ENCODE measurements at places on chromosomes 12 and 14.

- DNase-seq: no peak
Measured at GRCh38 chr12:56081393-56082347, 1.7 kb downstream of the ERBB3 start.

DNA sequence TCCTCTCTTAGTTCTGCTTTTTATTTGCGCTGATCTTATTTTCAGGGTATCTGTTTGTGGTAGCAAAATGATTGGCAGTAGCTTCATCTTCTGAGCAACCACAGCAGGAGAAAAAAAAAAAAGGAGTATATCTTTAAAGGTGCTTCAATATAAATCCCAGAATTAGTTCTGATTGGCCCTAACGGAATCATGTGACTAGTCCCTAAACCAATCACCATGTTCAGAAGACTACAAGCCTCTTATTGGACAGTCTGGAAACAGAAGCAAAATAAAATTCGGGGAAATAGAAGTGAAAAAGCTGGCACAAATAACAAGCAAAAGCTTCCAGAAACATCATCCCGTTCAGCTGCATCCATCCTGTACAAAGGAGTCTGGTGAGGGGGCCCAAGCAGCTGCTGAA, 49.9 kb upstream of the PTPRO start:
- no peak for DNase-seq

DNA sequence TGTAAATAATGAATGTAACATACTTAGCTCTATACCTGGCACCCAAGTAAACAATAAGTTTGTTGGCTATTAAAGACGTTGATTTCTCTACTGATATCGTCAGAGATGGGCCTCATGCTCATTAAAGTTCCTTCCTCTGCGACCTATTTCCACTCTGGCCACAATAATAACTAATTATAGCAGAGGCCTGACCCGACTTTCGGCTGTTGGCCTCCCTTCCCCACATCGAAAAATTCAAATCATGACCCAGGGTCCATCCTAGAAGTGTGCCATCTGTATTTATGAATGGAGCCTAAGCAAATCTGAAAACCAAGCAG, 321 bp upstream of the USP30 start:
- DNase-seq: no peak

- no peak for DNase-seq
Measured at GRCh38 chr14:61380984-61381383, 59.6 kb downstream of the PRKCH start.

DNA sequence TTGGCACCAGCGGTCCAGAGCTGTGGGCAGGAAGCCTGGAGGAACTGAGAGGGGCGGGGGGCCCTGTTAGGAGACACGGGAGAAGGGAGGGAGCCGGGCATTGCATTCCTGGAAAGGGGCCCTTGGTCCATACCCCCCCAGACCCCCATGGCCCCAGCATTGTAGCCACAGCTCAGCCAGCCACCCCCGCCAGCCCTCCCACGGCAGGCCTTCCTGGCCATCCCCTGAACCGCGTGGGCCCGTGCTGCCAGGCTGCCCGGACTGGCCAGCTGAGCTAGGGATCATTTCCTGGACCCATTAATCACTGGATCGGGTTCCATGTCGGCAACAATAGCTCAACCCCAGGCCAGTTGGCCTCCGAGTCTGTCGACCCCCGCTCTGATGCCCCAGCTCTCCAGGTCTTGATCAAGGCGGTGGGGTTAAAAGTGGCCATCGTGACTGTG, 39.8 kb upstream of the DIO3 start:
- DNase-seq: no peak

GRCh38 chr12:100703868-100704267, 90.7 kb upstream of the ANO4 start:
- DNase-seq: no peak

DNA sequence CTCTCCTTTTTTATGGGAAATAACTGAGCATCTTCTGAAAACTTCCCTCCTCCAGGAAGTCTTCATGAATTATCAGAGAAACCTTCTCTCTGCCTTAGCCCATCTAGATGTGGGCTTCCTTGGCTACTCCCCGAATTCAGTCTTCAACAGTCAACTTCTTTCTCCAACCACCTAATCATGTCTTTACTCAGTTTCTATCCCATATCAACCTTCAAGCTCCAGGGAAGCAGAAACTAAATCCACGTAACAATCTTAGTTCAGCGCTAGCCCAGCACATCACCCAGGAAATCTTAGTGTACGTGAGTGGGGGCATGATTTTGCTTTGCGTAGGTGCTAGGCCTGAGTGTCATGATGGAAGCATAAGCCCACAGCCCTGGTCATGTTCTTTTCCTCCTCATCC, 12.7 kb upstream of the KRT77 start:
- no peak for DNase-seq

DNA sequence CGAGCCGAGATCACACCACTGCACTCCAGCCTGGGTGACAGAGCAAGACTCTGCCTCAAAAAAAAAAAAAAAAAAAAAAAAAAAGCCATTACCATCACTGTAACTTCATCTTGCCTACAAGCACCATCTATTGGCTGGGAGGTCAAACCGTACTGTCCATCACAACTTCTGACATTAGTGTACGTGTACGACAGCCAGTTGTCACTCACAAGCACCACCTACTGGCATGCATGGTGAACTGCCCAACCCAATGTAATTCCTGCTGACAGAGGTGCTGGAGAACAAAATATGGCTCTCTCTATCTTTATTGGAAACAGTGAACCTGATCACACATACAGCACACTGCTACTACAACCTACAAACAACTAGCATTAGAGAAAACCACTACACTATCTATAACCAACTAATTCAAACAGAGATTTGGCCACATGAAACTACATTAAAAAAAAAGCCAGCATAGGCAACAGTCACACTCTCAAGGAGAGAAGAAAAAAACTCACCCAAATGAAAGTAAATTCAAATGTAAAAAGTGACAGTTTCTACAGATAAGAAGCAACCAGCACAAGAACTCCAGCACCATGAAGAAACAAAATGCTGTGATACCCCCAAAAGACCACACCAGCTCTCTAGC, 82.3 kb downstream of the PUS7L start:
- peak; percentile 38 for DNase-seq

- DNase-seq: no peak
Measured at GRCh38 chr14:42001431-42001830, 394.8 kb downstream of the LRFN5 start.

DNA sequence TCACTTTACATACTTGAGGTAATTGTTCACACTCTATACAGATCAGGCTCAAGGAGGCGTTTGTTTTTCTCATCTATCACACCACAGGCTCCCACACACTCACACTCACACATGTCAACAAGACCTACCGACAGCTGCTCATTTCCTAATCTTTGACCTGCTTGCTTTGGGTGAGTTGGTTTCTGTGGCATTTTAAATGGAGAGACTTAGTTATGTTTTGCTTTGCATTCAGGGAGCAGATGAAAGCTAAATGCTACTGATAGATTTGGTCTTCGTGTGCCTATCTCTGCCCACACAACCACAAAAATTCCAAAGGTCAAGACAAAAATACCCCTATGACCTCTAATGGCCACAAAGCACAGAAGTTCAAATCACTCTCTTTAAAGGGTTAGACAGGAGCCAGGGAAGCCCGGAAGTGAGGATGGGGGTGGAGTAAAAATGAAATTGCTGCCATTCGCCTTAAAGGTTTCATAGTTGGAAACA, 203.5 kb upstream of the G2E3 start:
- no peak for DNase-seq

DNA sequence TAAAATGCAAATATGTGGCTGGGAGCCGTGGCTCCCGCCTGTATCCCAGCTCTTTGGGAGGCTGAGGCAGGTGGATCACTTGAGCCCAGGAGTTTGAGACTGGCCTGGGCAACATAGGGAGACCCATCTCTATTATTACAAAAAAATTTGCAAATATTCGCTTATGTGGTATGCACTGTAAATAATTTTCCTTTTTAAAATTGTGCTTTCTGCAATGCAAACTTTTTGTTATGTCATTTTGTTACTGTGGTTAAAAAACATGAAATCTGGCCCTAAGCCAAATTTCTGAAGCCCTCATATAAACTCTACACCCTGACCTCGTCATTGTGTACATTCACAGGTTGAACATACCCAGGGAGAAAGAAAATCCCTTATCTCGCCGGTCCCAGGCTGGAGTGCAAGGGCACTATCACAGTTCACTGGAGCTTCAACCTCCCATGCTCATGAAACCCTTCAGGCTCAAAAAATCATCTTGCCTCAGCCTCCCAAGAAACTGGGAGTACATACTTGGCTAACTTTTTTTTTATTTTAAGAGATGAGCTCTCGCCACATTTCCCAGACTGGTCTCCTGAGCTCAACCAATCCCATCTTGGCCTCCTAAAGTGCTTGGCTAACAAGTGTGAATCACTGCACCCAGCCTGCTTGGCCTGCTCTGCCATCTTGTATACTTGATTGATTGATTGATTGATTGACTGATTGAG, 24.7 kb downstream of the TRAPPC6B start:
- DNase-seq: no peak

DNA sequence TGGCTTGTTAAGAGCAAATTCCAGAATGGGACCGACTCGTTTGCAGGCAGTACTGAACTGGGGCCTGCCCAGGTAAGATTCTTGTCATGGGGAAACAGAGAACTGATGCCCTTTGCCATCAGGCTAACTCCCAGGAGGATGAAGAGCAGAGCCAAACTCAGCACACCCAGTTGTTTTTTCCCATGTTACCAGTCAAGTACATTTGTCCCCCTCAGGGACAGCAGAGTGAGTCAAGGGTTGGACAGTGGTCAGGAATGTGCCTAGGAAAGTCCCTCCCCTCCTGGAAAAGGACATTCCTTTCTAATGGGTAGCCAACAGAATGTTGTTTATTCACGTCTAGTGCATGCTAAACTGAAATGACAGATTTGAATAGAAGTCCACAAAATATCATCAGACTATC, 1.6 kb downstream of the ART4 start:
- no peak for DNase-seq

GRCh38 chr12:108955225-108955835, 65.5 kb downstream of the SVOP start:
- DNase-seq: no peak

DNA sequence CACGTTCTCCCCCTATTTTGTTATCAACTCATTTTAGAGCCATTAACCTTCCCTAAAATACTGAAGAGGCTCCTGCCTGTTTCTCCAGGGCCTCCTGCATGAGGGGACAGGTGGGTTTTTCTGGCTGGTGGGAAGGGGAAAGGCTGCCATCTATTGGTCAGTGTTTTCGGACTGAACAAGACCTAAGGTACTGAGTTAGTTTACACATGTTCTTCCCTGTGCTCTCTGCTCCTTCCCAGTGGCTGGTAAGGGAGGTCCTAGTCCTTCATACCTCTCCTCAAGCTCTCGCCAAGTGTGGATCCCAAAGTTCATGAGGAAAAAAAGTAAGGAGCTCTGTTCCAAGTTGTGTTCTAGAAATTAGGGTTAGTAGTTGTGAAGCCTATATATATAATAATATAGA, 357.5 kb downstream of the FSCB start:
- DNase-seq: no peak

- no peak for DNase-seq
Measured at GRCh38 chr14:59678352-59678751, 101.7 kb upstream of the CCDC175 start.

- DNase-seq: no peak
Measured at GRCh38 chr14:29799464-29800095, 128.1 kb downstream of the PRKD1 start.

DNA sequence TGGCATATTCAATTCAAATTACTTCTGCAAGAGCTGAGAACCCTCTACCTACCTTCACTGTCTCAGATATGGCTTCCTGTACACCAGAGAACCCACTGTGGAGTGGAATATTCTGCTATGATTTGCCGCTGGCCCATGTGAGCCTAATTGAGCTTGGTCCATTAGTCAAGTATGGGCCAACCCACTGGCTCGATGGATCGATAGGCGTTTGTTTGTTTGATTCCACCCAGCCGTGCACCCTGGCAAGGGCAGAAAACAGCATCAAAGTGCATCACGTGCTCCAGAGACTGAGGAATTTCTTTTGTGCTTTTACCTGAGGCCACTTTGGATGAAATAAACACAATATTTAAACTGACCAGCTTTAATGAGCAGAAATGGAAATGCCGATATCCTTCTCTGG, 426.3 kb downstream of the AACS start:
- DNase-seq: no peak

DNA sequence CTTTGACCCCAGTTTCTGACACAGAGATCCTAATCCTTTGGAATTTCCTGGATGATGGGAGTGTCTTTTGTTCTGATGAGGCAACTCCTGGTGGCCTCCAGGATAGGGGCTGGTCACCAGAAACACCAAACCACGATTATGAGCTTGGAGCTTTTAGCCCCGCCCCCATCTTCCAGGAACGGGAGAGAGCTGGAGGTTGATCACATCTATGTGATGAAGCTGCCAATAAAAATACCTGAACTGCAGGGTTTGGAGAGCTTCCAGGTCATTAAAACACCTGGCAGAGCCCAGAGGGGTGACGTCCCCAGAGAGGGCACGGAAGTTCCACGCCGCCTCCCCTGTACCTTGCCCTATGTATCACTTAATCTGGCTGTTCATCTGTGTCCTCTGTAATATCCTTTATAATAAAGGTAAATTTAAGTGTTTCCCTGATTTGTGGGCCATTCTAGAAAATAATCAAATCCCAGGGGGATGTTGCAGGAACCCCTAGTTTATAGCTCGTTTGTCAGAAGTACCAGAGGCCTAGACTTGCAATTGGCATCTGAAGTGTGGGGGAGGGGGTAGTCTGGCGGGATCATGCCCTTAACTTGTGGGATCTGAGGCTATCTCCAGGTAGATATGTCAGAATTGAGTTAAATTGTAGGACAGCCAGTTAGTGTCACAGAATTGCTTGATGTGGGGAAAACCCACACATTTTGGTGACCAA, 21.2 kb downstream of the APPL2 start:
- no peak for DNase-seq

DNA sequence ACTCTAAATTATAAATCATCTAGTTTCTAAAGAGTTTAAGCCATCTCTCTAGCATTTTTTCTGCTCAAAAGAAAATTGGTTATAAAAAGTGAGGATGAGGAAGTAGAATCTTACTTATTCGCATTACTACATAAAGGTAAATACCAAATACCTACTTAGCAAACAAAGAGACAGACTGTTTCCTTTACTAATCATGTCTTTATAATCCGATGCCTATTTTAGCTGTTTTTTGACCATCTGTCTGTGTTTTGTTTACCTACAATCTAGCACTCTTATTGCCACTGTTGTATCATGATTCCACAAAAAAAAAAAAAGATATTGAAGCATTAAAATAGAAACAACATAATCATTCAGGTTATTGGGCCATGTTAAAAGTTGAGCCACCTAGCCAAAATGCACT, 396.2 kb downstream of the PAWR start:
- no peak for DNase-seq

DNA sequence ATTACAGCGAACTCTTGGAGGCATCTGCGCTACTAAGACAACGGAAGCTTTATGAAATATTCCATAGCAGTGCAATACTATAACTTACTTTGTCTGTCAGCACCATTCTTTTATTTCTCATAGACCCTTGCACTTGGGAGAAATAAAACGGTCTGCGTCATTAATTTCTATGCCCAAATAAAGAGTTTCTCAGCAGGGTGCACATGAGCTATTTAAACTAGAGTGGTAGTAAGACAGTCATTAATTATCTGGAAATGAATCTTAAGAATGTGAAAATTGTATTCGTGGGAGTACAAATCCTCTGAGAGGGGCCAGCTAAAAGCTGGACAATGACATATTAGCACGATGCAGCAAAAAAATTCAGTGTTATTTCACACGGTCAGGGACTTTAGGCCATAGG, 903.4 kb upstream of the FOXG1 start:
- DNase-seq: no peak

GRCh38 chr14:38502239-38502638, 246.3 kb upstream of the CLEC14A start:
- DNase-seq: no peak

Data from suppressor macrophage treated with lipopolysaccharide for 4 hours (primary cell).